ENCODE measurements at places on chromosomes 6 and 20.

GRCh38 chr6:30963641-30964040 lies 19.9 kb upstream of the MUC21 start:
- no peak for ATAC-seq

GRCh38 chr6:154093231-154094044 lies 54.4 kb downstream of the OPRM1 start:
- ATAC-seq, result no peak

DNA sequence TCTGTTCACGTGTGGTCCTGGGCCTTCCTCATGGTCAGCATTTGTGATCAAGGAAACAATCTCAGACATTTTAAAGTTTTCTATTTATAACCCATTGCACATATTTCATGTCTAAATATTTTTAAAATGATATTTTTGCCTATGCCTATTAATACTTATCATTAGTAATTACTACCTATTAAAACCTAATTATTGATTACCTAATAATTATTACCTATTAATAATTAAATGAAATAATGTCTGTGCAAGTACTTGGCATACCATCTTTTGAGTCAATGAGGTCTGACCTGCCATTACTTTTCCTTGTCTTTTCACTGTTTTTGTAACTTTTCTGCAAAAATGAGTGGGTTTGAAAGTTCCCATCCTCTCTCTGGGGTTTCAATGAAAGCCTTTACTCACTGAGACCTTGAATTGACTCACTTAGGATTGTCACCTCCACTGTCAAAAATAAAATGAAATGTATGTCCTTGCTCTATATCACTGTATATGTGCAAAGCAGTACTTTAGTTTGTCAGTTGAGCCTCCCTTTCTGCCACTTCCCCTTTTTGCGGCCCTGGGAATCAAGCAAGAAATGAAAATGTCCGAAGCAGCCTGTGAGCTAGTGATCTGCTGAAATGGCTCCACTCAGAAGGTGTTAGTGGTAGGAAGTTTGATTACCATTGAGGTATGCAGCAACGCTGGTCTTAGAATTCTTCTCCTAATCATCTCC lies 87.8 kb downstream of the L3MBTL3 start:
- peak; percentile 87 for ATAC-seq

DNA sequence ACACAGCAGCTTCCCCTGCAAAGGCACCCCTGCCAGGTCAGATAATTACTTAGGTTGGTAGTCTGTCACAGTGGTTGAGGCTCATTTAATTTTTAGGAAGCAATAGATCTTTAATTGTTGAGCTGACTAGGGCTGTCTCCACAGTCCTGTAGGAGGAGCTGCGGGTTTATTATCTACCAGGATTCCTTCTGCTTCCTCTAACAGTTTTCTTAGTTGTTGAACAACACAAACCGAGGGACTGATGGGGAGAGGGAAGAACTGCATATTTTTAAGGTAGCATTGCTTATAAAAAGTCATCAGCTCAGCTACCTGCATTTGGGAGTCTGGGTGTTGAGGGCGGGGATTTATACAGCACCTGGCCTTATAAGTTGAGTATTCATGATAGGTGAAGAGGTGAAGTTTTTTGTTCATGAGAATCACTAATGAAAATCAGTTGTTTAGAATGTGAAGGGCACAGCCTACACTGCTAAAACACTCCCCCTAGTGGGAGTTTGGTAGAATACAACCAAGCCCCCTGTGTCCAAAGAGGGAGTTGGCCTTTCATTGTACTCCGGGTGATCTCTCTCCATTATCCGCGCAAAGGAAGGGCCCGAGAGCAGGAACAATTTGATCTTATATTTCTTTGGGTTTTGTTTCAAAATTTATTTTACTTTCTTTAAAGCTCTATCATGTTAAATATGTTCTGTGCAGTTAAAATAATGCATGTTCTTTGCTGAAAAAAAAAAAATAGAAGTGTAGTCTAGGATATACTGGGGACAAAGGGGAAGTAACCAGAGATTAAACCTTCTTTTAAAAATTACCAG lies 69.6 kb downstream of the SSR1 start:
- peak; percentile 67 for ATAC-seq

GRCh38 chr6:23728707-23729106 lies 397.3 kb upstream of the NRSN1 start:
- ATAC-seq, result no peak

GRCh38 chr6:105510746-105511145 lies 107.9 kb upstream of the PREP start:
- ATAC-seq, result no peak

DNA sequence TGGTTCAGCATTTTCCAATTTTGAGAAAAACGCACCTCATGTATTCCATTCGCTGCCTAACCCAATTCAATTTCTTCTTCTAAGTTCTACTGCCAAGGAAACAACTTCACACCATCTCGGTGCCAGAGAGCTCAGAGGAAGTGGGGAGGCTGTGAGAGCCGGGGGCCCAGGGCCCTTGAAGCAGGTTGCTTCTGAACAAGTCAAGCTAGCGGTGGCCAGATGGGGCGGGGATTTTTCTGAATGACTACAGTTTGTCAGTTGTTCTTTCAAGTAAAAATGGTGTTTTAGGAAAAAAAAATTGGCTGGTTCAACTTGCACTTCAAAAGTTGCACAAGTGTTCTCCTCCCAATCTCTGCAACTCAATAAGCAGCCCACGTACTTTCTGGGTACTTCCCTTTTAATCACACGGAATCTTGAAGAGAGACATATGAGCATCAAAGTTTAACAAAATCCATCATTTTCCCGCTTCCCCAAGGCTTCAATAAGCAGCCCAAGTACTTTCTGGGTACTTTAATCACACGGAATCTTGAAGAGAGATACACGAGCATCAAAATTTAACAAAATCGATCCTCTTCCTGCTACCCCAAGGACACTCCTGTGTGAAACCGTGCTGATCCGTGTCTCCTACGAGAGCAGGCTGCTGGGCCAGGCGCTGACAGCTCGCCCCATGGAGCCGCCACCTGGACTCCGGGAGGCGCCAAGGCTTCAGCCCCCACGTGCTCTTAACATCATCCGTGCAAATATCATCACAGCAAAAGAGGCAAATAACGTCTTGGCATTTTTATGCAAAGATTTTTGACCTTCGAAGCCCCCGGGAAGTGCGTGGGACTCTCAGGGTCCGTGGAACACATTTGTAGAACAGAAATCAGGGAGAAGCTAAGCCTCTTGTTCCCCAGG lies 186.7 kb upstream of the PDE10A start:
- no peak for ATAC-seq

GRCh38 chr6:110560239-110561007 lies 84.0 kb upstream of the SLC22A16 start:
- ATAC-seq, result peak; percentile 80

GRCh38 chr20:3767110-3767426 lies 485 bp downstream of the ADISSP start:
- ATAC-seq, result no peak

DNA sequence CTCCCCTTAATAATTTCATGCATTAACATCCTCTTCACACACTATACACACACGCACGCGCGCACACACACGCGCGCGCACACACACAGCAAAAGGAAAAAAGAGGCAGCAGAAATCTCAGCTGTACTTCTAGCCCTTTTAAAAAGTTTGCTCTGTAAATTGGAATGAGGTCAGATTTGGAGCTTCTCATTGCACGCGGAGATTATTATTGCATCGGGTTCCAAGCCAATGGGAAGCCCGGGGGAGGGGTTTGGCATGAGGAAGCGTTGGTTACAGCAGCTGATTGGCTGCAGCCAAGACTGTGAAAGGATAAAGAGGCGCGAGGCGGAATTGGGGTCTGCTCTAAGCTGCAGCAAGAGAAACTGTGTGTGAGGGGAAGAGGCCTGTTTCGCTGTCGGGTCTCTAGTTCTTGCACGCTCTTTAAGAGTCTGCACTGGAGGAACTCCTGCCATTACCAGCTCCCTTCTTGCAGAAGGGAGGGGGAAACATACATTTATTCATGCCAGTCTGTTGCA lies at the start of gene SOX4:
TSS of gene SOX4 (plus strand) at position 340 of the 515 bp plus-strand sequence. CDS start 784 bp downstream, outside the sequence.
- ATAC-seq, result peak; percentile 89

DNA sequence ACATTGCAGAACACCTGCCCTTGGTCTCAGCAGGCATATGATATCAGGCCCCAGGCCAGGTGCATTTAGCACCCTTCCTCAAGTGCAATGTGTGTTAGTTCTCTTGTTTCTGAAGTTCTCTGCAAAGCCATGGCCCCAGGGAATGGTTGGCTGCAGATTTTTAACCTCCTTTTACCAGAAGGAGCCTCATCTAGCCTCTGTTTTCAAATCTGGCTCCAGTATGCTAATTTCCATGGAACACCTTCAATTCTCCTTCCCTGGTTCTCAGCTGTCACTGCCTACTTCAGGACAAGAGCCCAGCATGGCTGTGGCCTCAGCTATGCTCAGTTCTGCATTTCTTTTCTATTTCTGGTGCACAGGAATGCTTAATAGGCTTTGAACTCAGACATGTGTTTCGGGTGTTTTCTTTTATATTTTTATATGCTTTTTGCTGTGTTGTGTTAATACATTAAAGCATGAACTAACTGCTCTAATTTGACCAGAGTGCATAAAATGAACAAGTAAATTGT lies 51.6 kb upstream of the OGFRL1 start:
- no peak for ATAC-seq

GRCh38 chr6:11341867-11342266 lies 109.4 kb upstream of the NEDD9 start:
- no peak for ATAC-seq

- ATAC-seq, result peak; percentile 100
Observed at GRCh38 chr6:20319520-20320357, 81.9 kb upstream of the E2F3 start.

GRCh38 chr6:148557796-148558321 lies 189.0 kb upstream of the UST start:
- ATAC-seq, result peak; percentile 59

DNA sequence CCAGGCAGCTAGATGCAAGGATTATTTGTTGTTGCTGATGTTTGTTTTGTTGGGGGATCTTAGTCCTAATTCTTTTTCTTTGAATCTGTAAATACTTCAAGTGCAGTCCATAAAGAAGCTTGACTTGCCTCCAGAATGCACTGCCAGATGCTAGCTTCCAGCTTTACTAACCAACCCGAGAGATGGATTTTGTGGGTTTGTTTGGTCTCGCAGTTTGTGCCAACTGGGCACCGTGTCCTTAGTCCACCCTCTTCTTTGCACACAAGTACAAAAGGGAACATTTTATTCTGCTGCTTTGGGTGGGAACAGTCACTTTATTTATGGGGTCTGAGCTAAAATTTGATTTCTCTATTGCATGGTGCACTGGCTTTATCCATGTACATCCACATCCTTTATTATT lies 212.0 kb downstream of the PLCB1 start:
- ATAC-seq, result no peak

GRCh38 chr20:38973645-38974044 lies 11.5 kb downstream of the DHX35 start:
- no peak for ATAC-seq

GRCh38 chr6:47455533-47456209 lies 21.9 kb upstream of the CD2AP start:
- no peak for ATAC-seq

- no peak for ATAC-seq
Observed at GRCh38 chr20:19313342-19314069, 101.1 kb downstream of the SLC24A3 start.

- no peak for ATAC-seq
Observed at GRCh38 chr6:125367036-125367782, 65.4 kb upstream of the HDDC2 start.

DNA sequence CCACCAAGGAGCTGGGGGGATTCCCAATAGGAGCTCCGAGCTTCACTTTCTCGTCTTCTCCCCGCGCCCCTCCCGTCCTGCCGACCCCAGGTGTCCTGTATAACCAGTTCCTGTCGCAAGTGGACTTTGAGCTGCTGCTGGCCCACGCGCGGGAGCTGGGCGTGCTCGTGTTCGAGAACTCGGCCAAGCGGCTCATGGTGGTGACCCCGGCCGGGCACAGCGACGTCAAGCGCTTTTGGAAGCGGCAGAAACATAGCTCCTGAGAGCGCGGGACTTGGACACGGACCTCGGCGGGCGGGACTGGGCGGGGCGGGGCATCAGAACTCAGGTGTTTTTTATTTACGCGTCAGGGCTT lies 340 bp upstream of the VARS2 start:
- no peak for ATAC-seq

GRCh38 chr20:33370291-33370690 lies 31.0 kb downstream of the CDK5RAP1 start:
- peak; percentile 86 for ATAC-seq

DNA sequence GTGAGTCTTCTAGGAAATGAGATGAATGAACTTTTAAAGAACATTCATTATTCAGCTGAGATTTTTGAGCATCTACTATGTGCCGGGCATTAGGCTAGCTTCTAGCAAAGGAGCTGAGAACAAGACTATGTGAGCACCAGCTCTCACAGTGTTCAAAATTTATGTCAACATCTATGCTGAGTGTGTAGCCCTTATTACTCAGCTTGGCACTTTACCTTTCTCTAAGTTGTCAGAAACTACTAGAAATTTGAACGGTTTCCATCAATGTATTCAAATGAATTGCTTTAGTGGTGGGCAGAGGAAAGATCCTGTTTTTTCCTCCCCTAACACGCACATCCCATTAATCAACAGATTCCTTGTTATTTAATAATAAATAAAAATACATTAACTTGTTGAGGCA lies 33.3 kb downstream of the CYP24A1 start:
- ATAC-seq, result no peak

- no peak for ATAC-seq
Observed at GRCh38 chr20:59006167-59006863, 739 bp downstream of the CTSZ start.

DNA sequence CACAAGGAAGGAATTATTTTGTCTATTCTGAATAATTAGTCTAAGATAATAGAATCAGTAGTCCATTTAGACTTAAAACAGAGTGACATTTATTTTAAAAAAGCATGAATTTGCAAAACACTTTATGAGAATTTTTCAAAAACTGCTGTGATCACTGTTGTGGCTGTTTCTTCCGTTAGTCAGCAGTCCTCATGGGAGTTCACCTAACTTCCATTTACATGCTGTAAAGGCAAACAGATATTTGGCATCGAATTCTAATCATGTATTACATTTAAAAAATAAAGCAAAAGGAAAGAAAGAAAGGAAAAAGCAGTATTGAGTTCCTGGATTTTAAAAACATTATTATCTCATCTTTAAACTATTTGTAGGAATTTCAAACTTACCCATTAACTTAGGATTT lies 111.8 kb downstream of the MTHFD1L start:
- ATAC-seq, result no peak

- peak; percentile 81 for ATAC-seq
Observed at GRCh38 chr6:24721461-24722215, 2.7 kb upstream of the C6orf62 start.

- ATAC-seq, result no peak
Observed at GRCh38 chr6:138004430-138005287, 102.6 kb downstream of the PERP start.

DNA sequence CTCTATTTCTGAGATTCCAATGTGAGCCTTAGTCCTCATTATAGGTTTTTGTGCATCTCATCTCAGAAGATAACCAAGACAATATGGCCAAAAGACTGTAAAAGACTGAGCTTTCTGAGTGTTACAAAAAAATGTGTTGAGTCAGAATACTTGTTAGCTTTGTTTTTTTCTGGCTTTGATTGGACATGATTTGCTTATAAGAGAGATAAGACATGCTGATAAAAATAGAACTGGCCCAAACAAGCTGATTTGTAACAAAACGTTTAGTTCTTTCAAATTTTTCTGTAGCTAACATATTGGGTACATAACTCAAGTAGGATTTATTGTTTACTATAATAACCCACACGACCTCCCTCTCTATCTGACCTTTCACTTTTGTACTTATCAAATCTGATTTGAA lies 32.9 kb downstream of the FILIP1 start:
- no peak for ATAC-seq

- no peak for ATAC-seq
Observed at GRCh38 chr6:144449911-144450597, 164.9 kb downstream of the UTRN start.

GRCh38 chr6:13396241-13396792 lies 68.0 kb upstream of the TBC1D7 start:
- no peak for ATAC-seq

GRCh38 chr20:23087587-23088251 lies 1.6 kb upstream of the CD93 start:
- peak; percentile 14 for ATAC-seq
